ENCODE measurements at places on chromosomes 5 and 9.

DNA sequence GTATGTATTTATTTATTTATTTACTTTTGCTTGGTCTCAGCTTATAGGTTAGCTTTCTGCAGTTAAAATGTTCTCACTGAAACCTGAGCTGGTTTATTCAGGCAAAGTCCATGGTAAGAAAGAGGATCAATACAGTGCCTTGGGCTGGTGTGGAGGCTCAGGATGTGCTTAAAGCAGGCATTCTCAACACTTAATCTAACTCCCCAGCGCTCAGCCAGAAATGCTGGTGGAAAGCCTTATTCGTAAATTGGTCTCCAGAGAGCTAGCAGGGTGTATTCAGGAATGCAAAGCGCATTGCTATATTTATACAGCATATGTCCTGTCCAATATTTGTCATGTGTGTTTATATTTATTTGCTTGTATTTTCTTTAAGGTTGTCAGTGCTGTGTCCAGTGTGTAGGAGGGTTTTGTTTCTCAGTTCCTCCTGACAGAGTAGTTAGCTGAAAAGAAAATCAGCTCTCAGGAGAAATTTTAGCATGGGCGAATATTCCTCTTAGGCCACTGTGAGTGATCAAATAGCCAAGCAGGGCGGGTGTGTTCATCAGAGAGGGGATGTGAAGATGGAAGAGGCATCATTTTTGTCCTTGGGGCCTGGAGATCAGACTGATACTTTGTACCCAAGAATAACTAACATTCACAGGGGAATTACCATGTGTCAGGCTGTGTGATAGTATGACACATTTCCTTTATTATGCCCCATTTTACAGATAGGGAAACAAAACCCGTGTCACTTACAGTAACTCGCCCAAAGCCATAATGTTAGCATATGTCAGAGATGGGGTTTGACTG lies 65.8 kb downstream of the DOCK2 start:
- DNase-seq, result no peak

- DNase-seq, result no peak
These were observed 55.8 kb upstream of the TMC1 start for GRCh38 chr9:72465593-72465984.

DNA sequence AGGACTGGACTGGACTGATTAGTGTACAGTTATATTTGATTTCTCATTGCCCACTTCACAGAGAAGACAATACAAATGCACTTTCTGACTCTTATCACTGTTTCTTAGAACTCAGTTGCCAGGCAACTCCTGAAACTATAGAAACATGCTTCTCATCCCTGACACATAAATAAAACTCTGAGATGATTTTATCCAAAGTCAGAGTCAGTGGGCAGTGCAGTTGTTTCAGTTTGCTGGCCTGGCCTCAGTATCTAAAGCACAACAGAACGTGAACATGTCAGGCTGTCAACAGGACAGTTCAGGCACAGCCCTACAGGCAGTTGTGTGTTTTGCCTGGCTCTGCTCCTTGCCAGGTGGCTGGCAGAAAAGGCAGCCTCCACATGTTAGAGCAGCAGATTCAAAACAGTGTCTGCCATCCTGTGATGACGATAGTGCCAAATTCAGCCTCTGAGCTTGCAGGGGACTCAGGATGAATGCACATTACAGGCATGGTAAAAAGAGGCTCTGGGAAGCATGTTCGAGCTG lies 65.1 kb upstream of the CCDC152 start:
- DNase-seq, result no peak

GRCh38 chr9:101372327-101373118 lies 12.3 kb downstream of the BAAT start:
- DNase-seq, result no peak

DNA sequence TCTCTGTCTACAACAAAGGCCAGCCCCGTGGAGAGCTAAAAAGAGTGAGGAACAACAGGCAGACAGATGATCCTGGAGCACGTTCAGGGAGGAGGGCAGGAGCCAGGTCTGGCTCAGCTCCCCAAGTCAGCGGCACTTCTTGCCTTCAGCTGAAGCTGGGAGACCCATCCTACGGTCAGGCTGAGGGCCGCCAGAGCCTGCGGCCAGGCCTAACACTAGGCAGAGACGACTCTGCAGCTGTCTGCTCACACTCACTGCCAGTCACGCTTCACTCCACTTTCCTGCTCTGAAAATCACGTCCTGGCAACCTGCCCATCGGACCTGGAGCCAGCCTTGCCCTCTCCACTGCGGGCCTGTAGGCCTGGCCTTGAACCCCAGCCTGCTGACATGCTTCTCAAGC lies 160.9 kb upstream of the LHFPL2 start:
- DNase-seq, result no peak

DNA sequence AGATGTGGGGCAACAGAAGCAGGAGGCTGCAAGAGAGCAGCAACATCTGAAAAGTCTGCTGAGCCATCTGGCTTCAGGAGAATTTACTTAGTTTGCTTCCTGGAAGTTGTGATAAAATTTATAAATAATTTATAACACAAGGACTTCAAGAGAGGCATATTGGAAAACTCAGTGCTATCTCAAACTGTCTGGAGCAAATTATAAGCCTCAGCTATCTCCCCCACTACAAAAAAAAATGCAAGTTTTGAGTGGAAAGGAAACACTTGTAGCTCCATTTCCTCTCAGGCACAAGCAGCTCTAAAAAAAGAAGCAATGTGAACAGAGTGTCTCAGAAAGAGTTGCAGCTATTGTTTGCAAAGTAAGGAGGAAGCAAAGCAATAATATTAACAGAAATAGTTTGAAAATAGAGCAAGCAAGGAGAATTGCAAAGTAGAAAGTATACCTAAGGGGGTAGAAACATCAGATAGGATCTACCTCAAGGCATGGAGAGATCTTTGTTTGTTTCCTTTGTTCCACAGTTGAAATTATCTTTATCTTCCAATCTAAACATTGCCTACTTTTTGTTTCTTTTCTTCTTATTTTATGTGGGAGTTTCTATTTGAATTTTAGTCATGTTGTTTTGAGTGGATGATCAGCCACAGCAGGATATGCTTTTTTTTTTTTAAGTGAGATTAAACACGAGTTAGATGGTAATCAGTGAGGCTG lies 55.9 kb upstream of the IL6ST start:
- DNase-seq, result no peak

DNA sequence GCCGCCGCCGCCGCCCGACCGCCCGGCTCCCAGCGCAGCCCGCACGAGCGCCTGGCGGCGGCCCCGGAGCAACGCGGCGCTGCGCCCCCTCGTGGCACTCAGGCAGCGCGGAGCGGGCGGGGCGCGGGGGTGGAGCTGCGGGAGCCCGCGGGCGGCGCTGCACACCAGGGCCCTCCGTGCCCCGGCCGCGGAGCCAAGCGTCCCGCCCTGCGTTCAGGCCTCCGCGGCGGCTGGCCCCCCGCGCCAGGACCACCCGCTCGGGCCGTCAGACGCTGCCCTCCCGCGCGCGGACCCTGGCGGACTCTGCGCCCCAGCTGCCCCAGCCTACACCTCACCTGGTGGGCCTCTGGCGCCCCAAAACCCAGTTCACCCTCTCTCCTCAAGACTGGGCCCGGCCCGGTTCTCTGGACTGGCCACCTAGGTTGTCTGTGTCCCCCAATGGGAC lies at the start of gene RASGEF1C:
TSS of gene RASGEF1C (minus strand) at position 75 of the 445 bp plus-strand sequence. CDS start 71,159 bp downstream, outside the sequence.
- peak; percentile 98 for DNase-seq

- DNase-seq, result no peak
These were observed 662 bp downstream of the SUSD3 start for GRCh38 chr9:93059011-93059714.

DNA sequence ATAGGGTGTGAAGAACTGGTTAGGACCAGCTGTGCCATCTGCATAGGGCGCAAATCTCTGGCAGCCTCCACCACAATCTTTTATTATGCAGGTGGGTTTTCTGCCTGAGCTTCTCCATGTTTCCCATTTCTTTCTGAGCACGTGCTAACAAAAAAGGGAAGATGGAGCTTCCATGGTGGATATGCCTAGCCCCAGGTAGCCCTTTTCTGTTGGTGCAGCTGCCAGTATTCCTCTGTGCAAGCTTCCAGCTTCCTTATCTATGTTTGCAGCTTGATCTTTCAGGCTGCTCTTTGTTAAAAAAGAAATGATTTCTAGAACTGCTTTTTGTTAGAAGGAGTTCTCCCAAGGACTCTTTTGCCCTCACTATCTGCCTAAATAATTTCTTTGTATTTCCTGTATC lies 95.0 kb upstream of the EPB41L4A start:
- no peak for DNase-seq

DNA sequence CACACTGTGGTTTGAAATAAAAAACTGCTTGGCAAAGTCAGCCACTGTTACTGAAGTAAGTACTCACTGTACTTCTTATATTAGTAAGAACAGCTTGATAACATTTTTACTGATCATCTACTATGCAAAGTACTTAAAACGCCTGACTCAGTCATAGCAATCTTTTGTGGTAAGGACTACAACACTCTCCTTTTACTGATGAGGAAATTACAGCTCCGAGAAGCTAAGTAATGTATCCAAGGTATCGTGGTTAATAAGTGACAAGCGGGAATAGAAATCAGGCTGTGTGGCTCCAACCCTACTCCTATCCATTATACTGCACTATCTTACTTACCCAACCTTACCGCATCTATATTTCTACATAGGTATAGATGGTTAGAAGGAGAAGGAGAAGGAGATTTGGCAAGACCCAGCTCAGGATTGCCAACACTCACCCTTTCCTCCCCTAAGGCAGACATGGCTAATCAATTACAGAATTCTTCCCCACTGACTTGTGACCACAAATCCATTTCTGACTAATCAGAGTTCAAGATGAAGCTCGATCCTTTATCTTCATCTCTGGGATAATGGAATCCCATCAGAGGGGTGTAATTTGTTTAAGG lies 281.4 kb downstream of the SPOCK1 start:
- DNase-seq, result no peak

DNA sequence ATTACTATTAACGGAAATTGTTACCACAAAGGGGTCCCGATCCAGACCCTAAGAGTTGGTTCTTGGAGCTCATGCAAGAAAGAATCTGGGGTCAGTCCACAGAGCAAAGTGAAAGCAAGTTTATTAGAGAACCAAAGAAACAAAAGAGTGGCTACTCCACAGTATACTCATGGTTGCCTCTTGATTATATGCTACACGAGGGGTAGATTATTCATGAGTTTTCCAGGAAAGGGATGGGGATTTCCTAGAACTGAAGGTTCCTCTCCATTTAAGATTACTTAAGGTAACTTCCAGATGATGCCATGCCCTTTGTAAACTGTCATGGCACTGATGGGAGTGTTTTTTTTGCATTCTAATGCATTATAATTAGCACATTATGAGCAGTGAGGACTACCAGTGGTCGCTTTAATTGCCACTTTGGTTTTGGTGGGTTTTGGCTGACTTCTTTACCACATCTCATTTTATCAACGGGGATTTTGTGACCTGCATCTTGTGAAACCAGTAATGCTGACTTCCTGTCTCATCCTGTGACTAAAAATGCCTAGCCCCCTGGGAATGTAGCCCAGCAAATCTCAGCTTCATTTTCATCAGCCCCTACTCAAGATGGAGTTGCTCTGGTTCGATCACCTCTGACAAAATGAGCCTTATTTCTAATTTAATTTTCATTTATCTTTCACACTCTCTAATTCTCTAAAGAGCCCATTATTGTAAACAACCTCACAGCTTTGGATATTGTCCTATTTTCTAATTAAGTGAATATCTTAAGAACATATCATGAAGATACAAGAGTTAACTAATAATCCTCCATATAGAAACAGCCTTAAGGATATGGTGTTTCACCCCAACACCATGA lies 336.3 kb downstream of the RASEF start:
- no peak for DNase-seq

DNA sequence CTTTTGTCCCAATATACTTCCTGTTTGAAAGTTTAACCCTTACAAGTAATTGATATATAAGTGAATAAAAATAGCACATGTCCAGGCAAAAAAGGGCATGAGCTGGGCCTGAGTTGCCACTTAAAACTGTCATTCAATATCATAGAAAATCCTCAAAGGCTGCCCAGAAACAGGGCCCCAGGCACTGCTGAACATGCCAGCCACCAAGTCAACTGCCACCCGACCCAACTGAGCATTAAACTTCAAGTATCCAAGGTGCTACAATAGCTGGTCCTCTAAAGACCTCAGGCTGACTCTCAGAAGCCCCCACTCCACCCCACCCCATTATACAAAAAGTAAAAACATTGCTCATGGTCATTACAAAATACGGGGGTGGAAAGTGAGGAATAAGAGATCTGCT lies 83.7 kb downstream of the CEMIP2 start:
- no peak for DNase-seq

- DNase-seq, result no peak
These were observed 114.1 kb downstream of the CDK5RAP2 start for GRCh38 chr9:120465685-120466407.

- no peak for DNase-seq
These were observed 264.4 kb upstream of the GAS1 start for GRCh38 chr9:87211669-87212068.

- DNase-seq, result no peak
These were observed 116.0 kb upstream of the TARS1 start for GRCh38 chr5:33324667-33325307.

DNA sequence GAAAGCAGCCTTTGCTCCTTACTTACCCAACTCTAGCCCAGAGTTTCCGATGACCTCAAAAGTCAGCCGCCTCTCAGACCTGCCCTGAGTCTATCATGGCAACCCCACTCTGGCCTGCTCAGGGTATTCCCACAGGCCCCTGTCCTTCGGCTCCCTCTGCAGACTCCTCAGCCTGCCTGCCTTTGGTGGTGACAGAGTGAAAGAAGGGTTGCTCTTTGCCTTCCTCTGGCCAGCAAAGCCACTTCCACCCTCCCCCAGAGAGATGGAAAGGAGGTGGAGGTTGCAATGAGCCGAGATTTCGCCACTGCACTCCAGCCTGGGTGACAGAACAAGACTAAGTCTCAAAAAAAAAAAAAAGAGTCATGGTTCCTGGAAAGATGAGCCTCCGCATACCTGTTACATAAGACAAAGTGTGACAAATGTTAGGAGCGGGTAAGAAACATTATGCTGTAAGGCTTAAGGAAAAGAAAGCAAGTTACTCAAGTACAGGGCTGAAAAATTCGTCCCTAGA lies 2.3 kb upstream of the SMIM33 start:
- peak; percentile 46 for DNase-seq

- no peak for DNase-seq
These were observed 80.8 kb upstream of the IER5L start for GRCh38 chr9:129258823-129259301.

DNA sequence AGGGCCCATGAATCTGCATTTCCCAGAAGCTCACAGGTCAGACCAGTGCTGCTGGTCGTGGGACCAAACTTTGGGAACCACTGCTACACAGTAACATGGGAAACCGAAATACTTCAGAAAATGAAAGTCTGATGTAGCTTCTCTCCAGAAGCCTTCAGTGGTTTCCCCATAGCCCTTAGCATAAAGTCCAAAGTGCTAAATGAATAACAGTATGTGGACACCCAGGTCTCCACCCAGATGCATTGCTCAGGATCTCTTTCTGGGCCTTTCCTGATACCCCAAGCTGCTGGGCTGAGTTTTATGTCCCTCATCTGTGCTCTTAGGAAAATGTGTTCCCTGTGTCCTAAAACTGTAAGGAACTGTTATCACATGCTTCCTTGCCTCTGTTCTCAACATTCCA lies 100.4 kb downstream of the NFIB start:
- DNase-seq, result no peak

DNA sequence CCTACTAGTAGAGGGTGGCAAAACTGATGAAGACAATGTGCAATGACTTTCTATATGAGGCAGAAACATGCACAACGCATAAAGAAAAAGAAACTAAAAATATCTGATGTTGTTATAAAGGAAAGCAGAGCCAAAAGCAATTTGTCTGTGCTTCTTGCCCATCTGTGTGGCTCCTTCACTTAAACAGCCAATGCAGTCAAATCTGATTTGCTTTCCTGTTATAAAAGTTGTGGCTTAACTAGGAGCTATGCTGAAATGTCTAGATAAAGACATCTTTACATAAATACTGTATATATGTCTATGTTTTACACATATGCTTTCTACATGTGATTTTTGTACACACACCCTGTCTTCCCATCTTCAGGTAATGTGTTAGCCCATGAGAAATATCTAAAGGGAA lies 508.2 kb downstream of the CETN3 start:
- DNase-seq, result no peak

Measured in iPS-NIHi11 (cell line).